ENCODE measurements at places on chromosomes 12 and 14. TPM values are rescaled to one million over a fixed set of nuclear protein-coding genes. Genes with fewer than 3 reads are reported as not detected.

DNA sequence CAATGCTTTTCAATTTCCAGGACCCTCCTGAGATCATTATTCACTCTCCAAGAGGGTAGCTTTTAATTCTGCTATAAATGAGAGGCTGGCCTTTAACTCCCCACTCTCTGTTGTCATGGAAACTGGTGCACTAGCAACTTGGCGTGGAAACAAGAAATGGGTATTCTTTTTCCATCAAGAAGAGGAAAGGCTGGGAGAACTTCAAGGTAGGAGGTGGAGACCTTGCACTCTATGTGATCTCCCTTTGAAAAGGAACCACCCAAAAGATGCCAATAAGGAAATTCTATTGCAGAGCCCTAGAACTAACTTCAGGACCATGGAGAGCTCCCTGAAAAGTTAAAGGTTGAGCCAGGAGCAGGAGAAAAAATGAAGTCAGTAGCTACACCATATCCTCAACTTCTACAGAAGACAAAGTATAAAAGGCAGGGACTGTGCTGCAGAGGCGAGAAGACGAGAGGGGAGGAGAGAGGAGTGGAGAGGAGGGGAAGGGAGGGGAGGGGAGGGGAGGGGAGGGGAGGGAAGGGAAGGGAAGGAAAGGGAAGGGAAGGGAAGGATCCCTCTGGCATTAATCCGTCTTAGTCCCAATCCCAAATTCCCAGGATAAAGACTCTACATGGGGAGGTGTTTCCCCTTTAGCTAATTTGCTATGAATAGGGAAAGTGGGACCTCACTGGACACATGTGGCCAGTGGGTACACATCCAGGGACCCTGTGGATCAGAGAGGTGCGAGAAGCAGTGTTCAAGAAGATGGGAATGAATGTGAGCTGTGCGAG lies 46.7 kb upstream of the FICD start:
- ATAC-seq = no peak

GRCh38 chr14:62017651-62018230 lies 255.5 kb downstream of the SNAPC1 start:
- no peak for ATAC-seq

GRCh38 chr12:1978078-1978862 lies 26.0 kb downstream of the DCP1B start:
- ATAC-seq = no peak

- no peak for ATAC-seq
Observed at GRCh38 chr12:58465418-58465817, 454.9 kb downstream of the LRIG3 start.

- ATAC-seq = no peak
Observed at GRCh38 chr12:118846416-118846815, 134.9 kb upstream of the SRRM4 start.

DNA sequence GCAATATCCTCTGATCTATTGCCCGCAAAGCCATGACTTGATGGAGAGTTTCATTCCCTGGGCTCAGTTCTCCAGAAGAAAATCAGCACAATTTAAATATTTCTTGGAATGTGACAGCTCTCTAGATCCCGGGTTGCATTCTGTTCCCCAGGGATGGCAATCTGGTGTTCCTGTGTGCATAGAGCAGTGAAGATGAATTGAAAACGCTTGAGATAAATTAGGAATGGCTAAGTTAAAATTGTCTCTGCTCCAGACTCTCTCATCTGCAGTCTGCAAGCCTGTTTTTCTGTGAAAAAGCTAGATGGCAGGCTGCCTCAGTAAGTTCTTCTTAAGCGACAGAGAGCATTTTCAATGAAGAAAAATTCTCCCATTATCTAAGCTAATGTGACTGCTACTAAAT lies 582.5 kb upstream of the MGAT4C start:
- ATAC-seq = no peak

GRCh38 chr14:90976101-90976500 lies 84.3 kb downstream of the RPS6KA5 start:
- no peak for ATAC-seq

- peak; percentile 65 for ATAC-seq
Observed at GRCh38 chr12:48414021-48414420, 58.3 kb upstream of the ANP32D start.

- no peak for ATAC-seq
Observed at GRCh38 chr14:77058117-77058516, 29.6 kb upstream of the IRF2BPL start.

- ATAC-seq = no peak
Observed at GRCh38 chr12:120846721-120847120, 57.4 kb downstream of the SPPL3 start.

DNA sequence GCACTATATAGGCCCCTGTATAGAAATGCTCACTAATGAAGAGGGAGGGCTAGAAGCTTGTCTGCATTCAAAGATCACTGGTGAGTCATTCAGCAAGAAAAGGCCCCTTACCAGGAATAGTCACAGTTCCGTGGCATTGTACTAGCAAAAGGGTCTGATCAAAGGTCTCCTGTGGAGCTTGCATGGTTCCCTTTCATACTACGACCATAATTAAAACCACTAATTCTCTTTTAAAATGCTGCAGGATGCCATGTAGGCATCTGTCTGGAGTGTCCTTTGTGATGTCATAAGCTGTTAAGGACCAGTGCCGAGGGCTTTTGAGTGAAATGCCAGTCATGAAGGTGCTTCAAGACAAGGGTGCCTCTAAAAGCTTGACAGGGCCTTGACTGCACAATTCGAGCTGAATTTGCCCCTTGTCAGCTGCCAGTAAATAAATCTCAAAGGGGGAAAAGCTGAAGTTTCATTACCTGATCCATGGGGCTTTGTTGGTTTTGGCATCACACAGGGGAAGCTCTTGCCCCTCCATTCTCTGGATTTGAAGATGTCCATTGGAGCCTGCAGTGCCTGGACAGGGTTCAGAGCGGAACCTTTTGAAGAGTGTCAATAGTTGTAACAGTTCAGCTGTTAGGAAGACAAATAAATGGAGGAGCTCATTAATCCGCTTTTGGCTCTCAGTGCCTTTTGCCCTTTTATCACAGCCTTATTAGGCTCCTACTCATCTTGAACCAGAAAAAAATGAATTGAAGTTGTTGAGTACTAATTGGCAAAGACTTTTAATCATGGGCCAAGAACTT lies 69.1 kb downstream of the TMEM260 start:
- ATAC-seq = no peak

GRCh38 chr14:25698111-25698510 lies 648.2 kb upstream of the STXBP6 start:
- ATAC-seq = no peak

- no peak for ATAC-seq
Observed at GRCh38 chr12:82187595-82187994, 170.6 kb downstream of the CCDC59 start.

DNA sequence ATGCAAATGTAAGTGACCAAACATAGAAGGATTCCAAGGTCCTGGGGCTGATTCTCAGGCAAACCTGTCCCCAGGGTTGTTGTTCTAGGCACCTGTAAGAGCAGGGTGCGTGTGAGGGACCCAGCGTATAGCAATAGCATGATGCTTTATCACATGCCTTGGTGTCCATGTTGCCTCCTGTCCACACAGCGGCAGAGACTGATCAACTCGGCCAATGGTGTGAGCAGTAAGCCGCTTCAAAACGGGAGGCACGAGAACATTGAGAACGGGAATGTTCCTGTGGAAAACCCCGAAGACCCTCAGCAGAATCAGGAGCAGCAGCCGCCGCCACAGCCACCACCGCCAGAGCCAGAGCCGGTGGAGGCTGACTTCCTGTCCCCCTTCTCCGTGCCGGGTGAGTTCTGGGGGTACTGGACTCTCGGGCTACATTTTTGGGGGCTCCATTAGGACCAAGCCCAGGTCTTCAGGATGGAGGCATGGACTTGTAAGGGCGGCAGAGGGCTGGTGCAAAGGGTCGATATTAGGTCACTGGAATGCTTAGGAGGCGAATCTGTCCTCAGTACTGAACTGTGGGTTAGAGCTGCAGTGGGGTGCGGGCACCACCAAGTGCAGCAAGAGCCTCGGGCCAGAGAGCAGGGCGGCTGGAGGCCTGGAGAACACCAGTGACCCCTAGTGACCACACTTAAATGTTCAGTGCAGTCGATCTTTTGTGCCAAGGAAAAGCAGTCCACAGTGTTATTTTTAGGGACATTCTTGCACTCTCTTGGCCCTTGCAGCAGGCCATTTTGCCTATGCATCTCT lies 57.2 kb upstream of the RIN3 start:
- ATAC-seq = peak; percentile 63

DNA sequence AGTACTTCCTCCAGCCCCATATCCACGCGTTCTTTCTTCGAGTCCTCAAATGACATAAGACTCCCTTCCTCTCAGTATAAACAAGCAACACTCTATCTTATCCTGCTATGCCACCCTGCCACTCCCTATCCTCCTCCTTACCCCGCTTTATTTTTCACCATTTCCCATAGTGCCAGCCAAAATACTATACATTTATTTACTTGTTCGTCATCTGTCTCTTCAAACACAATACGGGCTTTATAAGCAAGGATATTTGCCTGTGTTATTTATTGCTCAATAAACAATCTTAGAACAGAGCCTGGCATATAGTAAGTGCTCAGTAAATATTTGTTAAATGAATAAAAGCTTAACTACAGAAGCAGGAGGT lies 444.9 kb downstream of the EGLN3 start:
- no peak for ATAC-seq

DNA sequence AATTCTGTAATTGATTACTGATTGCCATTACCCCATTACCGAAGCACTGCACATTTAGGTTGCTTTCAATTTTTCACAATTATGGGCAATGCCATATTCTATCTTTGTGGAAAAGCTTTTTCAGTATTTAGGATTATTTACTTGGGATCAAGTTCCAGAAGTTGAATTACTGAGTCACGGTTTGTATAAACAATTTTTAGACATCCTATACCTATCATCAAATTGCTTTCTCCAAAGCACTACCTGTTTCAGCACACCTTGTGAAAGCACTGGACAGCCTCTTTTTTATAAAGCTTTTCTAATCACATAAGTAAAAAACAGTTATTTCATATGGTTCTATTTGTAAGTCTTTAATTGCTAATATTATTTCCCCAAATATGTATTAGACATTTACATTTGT lies 221.5 kb upstream of the CAND1 start:
- no peak for ATAC-seq

- no peak for ATAC-seq
Observed at GRCh38 chr12:99092100-99092851, 447.2 kb downstream of the APAF1 start.

DNA sequence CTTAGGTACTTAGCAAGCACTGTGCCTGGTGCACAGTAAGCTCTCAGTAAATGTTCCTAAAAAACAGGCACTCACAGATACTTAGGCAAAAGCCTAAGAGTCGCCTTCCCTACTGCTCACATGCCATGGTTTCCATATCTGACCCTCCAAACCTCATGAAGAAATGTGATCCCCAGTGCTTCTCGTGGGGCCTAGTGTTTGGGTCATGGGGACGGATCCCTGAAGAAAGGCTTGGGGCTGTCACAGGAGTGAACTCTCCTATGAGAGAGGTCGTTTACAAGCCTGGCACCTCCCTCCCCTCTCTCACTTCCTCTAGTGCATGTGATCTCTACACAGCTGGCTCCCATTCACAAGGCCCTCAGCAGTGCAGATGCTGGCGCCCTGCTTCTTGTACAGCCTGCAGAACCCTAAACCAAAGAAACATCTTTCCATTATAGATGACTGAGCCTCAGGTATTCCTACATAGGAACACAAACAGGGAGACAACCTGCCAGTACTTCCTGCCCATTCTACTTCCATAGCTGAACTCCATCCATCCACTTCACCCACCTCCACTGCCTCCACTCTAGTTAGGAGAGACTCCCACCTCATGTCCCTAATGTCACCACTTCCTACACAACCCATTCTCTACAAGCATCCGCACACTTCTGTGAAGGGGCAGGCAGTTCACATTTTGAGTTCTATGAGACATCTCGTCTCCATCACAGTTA lies 2.9 kb downstream of the SLC15A4 start:
- ATAC-seq = no peak

DNA sequence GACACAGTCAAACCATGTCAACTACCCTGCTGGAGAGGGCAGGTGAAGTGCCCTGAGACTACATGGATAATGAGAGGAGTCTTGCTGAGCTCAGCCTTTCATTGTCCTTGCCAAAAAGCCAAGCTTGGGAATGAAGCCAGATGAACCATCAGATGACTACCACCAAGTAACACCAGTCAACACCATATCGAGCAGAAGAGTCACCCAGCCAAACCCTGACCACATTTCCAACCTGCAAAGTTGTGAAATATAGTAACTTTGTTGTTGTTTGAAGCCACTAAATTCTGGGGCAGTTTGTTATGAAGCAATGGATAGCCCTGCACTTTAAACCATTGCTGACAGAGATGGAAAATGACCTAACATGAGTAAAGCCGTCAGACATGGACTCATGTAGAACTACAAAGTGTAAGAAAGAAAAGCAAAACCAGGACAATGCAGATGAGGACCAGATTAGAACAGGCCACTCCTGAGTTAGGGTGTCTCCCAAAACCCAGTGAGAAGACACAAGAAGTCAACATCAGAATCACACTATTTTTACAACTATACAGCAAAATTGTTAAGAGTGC lies 12.5 kb upstream of the CRADD start:
- ATAC-seq = no peak

- ATAC-seq = no peak
Observed at GRCh38 chr14:33900706-33901105, 50.2 kb downstream of the EGLN3 start.

- no peak for ATAC-seq
Observed at GRCh38 chr14:23060536-23061260, 3.4 kb upstream of the CDH24 start.

DNA sequence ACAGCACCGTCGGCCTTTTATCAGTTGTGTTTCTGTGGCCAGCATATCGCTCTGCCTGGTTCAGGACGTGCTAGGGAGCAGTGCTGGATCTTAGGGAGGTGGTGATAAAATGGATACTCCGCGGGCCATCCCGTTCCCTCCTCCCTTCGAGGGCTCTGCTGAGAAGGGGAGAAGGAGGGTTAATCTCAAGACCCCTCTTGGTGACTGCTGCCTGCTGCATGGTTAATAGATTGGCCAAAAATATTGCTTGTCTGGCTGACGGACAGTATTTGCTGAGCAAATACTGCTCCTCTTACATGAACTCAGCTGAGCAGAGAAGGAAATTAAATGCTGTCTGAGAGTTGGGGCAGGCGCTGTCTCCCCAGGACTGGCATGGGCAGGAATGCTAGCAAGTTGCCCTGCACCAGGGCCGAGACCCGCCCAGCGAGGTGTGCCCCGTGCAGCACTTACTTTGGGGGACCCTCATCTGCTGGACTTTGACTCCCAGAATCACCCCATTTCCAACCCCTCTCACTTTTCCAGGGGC lies 1.2 kb downstream of the FBRSL1 start:
- ATAC-seq = no peak

DNA sequence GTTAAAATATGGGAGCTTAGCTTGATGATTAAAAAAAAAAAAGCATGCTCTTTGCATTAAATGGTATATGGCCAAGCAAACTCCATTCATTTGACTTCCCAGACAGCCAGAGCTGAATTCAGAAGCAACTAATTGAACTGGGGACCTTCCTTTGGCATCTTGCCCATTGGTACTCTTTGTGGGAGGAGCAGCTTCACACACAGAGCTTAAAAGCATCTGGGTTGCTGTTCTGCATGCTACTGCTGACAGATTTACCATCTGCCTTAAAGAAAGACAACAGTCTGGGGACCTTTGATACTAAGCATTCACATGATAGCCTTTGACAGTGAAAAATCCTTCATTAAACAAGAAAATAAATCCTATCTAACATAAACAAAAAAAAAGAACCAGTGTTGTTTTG lies 977.9 kb downstream of the TMTC2 start:
- ATAC-seq = no peak

- ATAC-seq = no peak
Observed at GRCh38 chr12:69714542-69714941, 15.4 kb upstream of the BEST3 start.

FOXG1 gene
- total RNA-seq = 0.16 TPM

WNK1 gene
- total RNA-seq = 110 TPM

BMAL2 gene
- total RNA-seq = 3.9 TPM

CGRRF1 gene
- 17.0 TPM for total RNA-seq

IRAK3 gene
- 18.7 TPM for total RNA-seq

IFNG-AS1 gene
- not detected for total RNA-seq

LPAR5 gene
- total RNA-seq = 0.81 TPM

ANKRD33 gene
- not detected for total RNA-seq
